ENCODE measurements at places on chromosomes 3 and 15.

DNA sequence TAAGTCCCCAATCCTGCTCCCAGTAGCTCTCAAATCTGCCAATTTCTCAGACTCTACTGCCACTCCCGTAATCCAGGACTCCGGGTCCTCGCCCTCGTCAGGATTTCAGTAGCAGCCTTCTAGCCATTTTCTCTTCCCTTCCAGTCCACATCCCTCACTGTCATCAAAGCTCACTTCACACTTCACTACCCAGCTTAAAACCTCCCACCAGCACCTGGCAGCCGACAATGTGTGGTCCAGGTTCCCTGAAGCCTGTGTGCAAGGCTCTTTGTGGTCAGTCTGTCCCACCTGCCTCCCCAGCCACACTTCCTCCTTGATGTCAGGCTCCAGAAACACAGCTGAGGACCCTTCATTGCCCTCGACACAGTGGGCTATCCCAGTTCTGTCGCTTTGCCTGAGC lies 304.5 kb upstream of the ROPN1 start:
- DNase-seq, result no peak

DNA sequence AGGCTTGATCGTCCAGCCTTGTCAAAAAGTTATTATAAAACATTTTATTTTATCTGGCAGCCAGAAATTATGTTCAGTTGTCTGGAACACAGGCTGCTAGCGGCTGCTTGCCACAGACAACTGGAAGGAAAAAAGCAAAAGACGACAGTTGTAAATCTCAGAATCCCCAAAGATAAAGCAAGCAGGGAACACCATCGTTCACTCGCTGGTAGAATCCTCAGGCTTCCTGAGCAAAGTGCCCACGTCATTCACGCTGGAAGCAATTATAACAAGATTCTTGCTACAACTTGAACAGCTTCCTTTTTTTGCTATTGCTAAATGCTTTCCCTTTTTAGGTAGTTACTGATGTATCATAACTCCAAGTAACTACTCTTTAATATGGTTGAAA lies 33.6 kb downstream of the ADAMTS17 start:
- no peak for DNase-seq

GRCh38 chr15:39502611-39503195 lies 78.2 kb upstream of the THBS1 start:
- no peak for DNase-seq

DNA sequence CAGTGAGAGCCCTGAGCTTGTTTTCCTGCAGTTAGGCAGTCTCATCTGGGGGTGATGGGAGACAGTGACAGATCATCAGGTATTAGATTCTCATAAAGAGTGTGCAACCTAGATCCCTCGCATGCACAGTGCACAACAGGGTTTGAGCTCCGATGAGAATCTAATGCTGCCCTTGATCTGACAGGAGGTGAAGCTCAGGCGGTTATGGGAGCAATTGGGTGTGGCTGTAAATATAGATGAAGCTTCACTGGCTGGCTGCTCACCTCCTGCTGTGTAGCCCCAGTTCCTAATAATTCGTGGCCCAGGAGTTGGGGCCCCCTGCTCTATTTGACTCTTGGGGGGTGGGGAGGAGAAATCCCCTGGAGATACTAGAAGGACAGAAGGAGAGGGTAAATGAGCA lies 309.4 kb upstream of the STT3B start:
- no peak for DNase-seq

- no peak for DNase-seq
These were observed 358.0 kb upstream of the TGFBR2 start for GRCh38 chr3:30248423-30248822.

DNA sequence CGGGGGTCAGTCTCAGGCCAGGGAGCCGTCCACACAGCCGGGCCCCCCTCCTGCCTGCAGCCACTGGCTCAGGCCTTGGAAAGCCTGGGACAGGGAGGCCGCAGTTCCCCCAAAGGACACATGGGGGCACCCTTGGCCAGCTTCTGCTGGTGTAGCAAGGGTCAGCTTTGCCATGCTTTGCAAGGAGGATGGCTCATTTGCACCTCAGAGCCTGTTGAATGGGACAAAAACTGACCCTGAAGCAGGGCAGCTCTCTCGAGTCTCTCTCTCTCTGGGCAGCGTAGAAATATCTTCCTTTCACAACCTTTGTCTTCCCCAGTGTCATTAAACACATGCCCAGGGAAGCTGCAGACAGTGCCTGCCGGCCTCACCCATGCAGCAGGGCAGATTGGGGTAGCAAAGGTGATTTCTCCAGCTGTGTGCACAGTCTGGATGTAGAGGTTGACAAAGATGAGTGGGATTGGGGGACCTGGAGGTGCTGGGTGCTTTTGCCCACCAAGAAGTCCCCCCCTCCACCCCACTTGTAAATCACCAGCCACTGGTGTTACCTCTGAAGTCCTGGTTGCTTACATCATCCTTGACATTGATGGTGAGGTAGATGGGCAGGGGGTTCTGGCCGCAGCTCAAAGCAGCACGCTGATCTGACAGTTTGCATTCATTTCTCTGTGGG lies 17.4 kb upstream of the EHD4 start:
- DNase-seq, result peak; percentile 88

DNA sequence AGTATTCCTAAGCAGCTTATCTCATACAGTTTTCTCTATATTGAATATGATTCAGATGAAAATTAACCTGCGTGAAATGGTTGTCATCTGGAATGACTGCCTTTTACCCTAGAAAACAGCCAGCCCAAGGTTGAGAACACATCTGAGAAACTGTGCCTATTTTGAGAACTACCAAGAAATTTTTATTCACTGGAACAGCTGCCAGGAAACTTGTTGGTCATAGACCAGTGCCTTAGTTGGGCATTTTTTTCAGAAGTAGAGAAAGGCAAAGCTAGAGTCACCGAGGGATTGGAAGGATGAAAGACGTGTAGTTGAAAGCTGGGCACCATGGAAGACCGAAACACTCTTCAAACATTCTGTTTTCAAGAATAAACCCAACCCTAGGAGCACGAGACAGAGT lies 277.1 kb downstream of the LPP start:
- DNase-seq, result no peak

- no peak for DNase-seq
These were observed 70.1 kb downstream of the SMAD3 start for GRCh38 chr15:67135494-67135893.

DNA sequence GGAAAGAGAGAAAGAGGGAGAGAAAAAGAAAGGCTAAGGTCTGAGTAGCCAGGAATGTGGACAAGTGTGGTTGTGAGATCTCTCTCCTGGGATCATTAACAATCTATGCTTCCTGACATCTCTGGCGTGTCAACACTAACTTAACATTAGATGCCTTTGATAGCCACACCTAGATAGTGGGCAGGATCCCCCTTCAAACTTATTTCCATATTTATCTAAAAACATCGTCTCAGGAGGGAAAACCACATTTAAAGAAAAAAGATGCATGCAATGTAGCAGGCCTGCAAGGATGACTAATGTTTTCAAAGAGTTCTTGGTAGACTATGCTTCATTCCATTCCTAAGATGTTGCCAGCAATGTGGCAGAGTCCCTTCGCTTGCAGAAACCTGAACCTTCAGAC lies 80.9 kb downstream of the MLH1 start:
- no peak for DNase-seq

DNA sequence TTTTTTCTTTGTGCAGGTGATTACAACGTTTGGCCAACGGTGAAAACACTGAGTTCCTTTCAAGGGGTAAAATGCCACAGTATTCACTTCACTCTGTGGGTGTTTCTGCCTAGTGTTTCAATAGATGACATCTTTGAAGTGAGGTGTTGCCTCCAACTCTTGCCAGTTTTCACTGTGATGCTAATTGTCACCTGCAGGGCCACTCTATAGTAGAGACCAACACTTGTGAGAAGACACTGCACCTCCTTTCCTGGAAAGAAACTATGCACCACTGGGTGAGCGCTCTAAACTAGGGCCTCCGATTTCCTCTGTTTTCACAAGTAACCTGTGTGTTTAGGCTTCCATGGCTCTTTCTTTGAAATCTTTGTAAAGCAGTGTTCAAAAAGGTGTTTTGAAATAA lies 98.3 kb downstream of the THRB start:
- DNase-seq, result no peak

DNA sequence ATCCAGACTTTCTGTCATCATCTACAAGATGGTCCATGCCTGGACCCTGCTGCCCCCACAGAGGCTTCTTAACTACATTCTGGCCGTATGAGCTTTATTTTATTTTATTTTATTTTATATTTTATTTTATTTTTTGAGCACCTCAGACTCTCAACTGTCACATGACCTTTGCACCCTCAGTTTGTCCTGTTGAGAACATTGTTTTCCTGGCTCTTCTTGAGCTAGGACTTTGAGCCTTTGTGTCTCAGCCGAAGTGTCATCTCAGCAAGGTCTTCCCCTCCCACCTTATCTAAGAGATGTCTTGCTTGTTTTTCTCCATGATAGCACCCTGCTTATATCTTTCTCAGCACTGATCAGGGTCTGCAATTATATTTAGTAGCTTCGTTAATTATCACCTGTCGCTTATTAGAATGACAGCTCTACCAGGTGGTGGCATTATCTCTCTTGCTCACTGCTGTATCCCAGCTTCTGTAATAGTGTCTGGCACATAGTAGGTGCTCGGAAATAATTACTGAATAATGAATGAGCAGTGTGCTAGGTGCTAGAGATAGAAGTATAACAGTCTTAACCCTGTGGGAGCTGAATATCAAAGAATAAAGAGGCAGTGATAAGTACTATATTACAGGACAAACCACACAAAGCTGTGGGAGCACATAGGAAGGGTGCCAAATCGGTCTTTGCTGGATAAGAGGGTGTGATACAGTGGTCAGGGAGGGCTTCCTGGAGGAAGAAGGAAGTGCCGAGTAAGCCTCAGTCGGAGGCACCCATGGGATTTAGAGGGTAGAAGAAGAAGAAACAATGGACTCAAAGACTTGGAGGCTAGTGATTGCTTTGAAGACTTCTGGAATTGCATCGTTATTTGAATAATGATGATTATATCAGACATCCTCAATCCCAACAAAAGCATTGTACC lies 136.2 kb downstream of the ITPR1 start:
- DNase-seq, result no peak

DNA sequence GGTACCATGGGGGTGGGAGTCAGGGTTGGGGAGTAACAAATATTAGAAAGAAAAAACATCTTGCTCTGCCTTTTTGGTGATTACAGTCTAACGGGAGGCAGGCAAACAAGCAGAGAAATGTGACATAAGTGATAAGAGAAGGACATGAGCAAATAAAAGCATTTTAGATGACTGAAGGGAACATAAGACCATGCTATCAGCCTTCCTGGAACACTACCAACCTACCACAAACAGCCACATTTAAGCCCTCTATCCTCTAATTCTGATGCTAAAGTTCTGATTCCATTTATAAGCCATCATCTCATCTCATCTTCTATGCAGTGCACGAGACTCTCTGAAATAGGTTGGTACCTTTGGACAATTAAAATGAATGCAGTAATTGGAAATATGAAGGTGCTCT lies 243.4 kb upstream of the P2RY1 start:
- DNase-seq, result no peak

- DNase-seq, result no peak
These were observed 66.2 kb upstream of the XCR1 start for GRCh38 chr3:46093327-46093942.

GRCh38 chr3:196634224-196634623 lies 5.3 kb upstream of the NRROS start:
- DNase-seq, result no peak

GRCh38 chr3:16841904-16842271 lies 42.9 kb upstream of the PLCL2 start:
- DNase-seq, result peak; percentile 25

- no peak for DNase-seq
These were observed 477.6 kb downstream of the RAP2B start for GRCh38 chr3:153639631-153640030.

DNA sequence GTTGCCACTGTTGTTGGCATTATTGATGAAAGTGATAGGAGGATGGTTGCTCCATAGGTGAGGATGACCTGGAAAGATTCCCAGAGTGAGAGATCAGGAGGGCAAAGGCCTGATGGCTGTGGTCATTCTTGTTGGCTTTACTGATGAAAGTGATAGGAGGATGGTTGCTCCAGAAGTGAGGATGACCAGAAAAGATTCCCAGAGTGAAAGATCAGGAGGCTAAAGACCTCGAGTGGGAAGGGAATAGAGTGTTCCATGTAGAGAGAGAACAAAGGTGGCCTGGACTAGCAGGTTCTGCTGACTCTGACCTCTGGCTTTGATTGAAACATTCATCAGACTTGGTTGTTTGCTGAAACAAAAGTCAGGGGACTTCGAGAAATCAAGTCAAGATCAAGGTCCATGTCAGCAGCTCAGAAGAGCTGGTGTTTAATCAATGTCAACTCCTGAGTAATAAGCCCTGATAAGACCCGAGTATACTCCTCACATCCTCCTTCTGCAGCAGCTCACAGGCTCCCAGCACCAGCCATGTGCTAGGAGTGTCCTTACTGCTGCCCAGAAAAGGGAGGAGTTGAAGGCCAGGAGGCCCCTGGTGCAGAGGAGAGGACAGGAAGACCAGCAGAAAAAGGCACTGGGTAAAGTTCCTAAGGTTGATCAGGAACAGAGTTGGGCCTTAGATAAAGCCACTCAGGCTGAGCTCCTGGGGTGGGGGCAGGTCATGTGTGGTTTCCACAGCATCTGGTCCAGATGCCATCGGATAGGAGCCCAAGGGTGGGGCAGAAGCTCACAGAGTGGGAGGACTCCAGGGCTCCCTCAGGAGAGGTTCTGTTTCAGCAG lies 19.9 kb downstream of the CYP8B1 start:
- no peak for DNase-seq

DNA sequence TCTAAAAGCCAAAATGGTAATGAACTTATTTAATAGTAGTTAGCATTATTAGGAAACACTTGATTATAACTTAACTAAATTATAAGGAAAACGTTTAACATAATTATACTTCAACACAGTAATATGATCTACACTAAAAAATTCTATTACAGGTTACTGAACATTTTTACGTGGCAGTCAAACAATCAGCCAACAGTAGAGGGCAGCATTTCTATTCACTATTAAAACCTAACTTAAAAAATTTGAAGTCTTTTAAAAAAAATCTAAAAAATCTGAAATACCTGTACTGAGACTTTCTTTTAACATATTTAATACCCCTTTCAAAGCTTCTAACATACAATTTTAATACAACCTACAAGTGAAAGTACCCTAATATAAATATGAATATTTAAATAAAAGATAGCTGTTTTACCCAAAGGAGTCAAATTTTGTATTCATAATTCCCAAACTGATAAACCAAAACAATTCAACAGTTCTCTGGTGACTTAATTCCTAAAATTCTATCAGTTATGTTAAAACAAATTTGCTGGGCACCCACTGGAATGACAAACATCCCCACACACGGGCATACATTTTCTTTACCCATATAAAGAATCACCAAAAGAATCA lies 41.5 kb downstream of the DLG1 start:
- no peak for DNase-seq
